Ammon's horn (tissue), 1 donor: ENCODE measurements at places on chromosomes 12 and 14.

DNA sequence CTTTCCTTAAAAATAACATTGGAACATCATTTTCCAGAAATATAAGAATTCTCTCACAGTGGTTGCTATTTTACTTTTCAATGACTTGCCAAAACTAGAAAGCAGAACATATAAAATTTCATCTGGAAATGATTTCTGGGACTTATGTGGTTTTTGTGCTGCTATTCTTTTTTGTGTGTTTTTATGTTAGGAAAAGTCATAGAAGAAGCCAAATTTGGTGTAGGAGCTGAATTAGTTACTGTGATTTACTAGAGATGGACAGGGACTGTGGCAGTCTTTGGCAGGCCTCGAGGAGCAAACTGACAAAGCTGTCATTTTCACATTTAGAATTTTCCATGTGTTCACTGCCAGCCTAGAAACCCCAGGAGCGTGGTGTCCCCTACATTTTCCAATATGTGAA lies 38.3 kb upstream of the LDHB start:
- no peak for DNase-seq

GRCh38 chr12:58887068-58887467 lies 33.2 kb downstream of the LRIG3 start:
- DNase-seq: no peak

GRCh38 chr14:22460461-22461195 lies 128.4 kb downstream of the DAD1 start:
- DNase-seq: no peak

DNA sequence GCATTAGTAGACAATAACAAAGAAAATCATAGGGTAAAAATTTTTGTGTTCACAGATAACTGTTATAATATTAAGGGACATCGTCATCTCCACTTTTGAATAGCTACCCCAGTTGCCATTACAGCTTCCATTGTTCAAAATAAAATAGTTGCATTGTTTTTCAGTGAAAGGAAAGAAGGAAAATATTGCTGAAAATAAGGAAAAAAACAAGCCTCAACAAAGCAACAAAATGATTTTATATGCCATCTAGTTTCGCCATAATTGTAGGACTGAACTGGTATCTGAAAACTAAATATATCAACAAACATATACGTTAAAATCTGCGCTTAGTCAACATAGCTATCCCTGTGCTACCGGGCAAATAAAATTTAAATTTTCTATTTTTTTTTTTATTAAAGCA lies 3.3 kb downstream of the CDK17 start:
- DNase-seq: no peak
